ENCODE measurements at places on chromosomes 1 and 21. TPM values are rescaled to one million over a fixed set of nuclear protein-coding genes. Genes with fewer than 3 reads are reported as not detected.

Gene NTRK1
- total RNA-seq: 6.3 TPM

Gene RHD
- not detected for total RNA-seq

Gene MAP3K21
- total RNA-seq: 1.4 TPM

Gene ARF1
- 381 TPM for total RNA-seq

Gene IGSF9
- total RNA-seq: not detected

GRCh38 chr1:43598622-43599021 lies 51.3 kb upstream of the KDM4A start:
- no peak for DNase-seq

GRCh38 chr1:171372418-171373084 lies 58.6 kb downstream of the FMO4 start:
- no peak for DNase-seq

GRCh38 chr1:35215346-35215745 lies 22.4 kb upstream of the SFPQ start:
- DNase-seq: no peak

DNA sequence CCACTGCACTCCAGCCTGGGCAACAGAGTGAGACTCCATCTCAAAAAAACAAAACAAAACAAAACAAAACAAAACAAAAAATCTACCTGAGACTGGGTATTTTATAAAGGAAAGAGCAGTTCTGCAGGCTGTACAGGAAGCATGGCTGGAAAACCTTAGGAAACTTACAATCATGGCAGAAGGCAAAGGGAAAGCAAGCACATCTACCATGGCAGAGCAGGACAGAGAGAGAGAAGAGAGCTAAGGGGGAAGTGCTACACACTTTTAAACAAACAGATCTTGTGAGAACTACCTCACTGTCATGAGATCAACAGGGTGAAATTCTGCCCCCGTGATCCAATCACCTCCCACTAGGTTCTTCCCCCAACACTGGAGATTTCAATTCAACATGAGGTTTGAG lies 198.3 kb upstream of the SAMSN1 start:
- DNase-seq: no peak

DNA sequence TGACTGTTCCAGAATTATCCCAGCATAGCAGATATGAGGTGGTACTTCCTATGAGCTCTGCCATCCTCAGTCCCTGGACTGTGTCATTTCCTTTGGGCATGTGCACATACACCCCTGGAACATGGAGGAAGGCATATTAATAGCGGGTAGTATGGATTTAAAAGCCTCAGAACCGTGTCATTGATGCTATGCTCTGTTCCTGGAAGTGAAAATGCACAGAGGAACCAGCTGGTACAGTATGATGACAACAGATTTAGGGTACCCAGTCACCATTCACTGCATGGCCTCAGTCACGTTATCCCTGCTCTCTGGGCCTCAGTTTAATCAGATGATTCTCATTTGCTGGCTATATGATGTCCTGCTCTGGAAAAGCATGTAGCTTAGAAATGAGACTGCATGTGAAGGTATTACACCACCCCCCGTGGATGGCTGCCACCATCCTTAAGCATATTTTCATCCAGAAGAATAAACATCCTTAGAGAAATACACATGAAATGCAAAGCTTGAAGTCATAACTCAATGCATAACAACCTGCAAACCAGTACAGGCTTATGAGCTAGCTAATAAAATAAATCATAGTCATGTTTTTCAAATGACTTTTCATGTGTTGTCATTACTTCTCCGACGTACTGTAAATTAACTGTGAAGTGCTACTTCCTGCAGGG lies 37.8 kb downstream of the SETD4 start:
- no peak for DNase-seq

DNA sequence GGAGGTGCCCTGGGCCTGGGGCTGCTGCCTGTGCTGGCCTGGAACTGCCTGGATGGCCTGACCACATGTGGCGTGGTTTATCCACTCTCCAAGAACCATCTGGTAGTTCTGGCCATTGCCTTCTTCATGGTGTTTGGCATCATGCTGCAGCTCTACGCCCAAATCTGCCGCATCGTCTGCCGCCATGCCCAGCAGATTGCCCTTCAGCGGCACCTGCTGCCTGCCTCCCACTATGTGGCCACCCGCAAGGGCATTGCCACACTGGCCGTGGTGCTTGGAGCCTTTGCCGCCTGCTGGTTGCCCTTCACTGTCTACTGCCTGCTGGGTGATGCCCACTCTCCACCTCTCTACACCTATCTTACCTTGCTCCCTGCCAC lies 1.8 kb downstream of the GPR3 start:
- no peak for DNase-seq

- DNase-seq: no peak
These were observed 42.7 kb upstream of the LDLRAP1 start for GRCh38 chr1:25500694-25501093.

- DNase-seq: no peak
These were observed 340.4 kb downstream of the USP25 start for GRCh38 chr21:16070207-16070651.

DNA sequence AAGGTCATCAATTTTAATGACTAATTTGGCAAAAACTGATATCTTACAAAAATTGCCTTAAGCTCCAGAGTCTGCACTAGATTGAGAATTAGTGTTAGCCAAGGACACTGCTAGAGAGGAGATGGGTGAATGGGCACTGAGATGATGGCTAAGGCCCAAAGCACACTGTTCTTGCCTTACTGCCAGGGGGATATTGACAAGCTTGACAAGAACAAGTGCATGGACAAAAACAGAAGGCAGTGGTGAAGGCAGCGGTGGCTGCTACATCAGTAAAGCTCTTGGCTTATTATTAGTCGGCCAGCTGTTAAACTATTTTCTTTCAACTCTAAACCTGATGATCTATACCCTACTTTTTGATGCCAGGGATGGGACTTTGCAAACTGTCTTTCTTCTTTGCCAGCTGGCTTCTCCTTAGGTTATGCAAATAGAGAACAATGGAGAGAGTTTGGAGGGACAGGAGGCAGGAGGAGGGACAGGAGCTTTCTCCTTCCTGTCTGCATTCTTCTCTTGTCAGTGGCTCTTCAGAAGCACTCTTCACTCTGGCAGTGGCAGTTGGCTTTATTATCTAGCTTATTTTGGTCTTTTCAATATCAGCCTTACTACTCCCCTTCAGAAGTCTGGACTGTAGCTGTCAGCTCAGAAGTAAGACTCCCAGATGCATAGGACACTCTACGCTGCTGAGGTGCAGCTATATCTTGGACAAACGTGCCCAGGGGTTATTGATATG lies 853.5 kb upstream of the TMPRSS15 start:
- no peak for DNase-seq

GRCh38 chr1:163928651-163929050 lies 606.9 kb downstream of the NUF2 start:
- DNase-seq: no peak

GRCh38 chr1:5680600-5680999 lies 311.6 kb downstream of the NPHP4 start:
- no peak for DNase-seq

DNA sequence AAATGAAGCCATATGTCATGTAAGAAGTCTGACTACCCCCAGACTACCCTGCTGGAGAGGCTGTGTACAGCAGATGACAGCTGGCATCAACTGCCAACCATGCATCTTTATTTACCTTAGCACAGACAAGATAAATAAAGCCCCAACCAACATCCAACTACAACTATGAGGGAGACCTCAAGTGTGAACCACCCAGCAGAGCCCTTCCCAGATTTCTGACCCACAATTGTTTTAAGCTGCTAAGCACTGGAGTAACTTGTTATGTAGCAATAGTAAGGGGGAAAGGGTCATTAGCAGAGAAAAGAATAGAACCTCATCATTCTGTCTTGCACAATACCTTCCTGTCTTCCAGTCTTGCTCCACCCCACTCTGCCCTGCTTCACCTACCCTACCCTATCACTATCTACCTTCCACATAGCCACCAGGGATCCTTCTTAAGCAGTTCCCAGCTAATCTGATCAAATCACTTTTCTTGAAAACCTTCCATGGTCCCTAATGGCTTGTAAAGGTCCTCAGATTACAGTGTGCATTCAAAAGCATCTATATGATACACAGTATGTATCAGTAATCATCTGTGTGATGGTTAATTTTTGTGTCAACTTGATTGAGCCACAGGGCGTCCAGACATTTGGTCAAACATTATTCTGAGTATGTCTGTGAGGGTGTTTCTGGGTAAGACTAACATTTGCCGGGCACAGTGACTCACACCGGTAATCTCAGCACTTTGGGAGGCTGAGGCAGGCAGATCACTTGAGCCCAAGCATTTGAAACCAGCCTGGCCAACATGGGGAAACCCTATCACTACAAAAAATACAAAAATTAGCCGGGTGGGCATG lies 19.6 kb upstream of the RBM15 start:
- no peak for DNase-seq

DNA sequence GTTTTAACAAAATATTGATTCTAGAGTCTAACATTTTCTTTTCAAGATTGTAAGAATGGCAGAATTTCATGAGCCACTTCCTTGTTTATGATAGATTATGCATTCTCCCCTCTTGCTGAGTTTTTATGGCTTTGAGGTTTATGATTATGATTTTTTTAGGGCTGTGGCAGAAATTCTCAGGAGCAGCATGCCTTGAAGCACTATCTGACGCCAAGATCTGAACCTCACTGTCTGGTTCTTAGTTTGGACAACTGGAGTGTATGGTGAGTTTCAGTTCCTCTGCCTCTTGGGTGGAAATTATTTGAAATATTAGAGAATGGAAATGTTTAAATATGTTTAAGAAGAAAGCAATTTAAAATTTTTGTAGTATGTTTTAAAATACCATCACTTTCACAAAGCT lies 10.2 kb downstream of the USP16 start:
- DNase-seq: no peak

DNA sequence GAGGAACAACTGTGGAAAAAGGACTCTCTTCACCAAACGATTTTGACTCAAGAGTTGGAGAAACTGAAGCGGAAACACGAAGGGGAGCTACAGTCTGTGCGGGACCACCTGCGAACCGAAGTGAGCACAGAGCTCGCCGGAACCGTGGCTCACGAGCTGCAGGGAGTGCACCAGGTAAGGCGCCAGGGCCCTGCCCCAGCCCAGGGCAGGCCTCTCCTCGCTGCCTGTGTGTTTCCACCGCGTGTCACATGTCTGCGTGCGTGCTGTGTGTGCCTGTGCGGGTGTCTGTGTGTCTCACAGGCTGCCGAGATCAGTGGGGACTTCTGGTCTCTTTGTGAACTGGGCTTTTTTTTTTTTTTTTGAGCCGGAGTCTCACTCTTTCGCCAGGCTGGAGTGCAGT lies 43.0 kb downstream of the PCNT start:
- DNase-seq: no peak

DNA sequence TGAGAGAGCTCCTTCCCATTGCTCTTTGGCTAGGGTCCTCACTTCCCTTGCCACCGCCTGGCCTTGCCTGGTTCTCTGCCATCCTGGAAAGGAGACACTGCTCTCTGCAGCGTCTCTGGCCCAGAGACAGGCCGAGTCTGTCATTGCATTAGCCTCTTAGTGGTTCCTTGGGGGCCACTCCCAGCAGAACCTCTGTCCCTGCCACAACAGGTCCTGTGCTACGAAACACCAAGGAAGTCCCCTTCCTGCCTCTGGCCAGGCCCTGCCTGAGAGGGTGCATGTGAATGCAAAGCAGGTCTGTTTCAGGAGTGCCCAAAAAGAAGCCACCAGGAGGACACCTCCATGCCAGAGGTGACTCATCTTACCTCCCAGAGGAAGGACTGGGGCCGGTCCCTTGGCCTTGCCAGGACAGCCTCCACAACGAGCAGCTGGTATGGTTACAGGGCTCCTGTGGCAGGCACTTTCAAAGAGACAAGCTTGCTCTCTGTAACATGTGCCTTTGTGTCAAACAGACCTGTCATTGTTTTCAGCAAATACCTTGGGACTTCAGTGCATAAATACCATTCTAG lies 59.6 kb downstream of the VPS26C start:
- no peak for DNase-seq

GRCh38 chr1:24384251-24385090 lies 29.1 kb downstream of the STPG1 start:
- DNase-seq: no peak

DNA sequence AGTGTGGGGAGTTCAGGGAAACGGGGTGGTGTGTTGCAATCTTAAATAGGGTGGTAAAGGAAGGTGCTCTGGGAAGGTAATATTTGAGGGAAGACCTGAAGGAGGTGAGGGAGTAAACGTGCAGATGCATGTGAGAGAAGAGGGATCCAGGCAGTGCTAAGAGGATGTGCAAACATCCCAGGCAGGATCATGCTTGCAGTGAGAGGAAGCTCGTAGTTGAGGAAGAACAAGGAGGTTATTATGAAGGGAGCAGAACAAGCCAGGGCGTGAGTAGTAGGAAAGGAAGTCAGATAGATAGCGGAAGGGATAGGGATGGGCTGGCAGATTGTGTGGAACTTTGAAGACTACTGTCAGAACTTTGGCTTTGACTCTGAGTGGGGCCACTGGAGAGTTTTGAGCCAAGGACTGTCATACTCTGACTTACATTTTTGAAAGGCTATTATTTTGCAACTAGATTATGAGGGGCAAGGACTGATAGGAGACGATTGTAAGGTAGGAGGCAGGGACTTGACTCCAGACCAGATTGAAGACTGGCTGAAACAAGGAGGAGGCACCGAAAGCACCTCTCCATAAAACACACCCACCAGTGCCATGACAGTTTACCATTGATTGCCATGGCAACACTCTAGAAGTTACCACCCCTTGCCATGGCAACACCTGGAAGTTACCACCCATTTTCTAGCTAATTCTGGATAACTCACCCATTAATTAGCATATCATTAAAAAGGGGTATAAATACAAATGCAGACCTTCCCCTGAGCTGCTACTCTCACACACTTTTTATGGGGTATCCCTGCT lies 67.0 kb downstream of the XCL2 start:
- DNase-seq: no peak

GRCh38 chr1:10160907-10161490 lies 49.4 kb upstream of the KIF1B start:
- DNase-seq: no peak
